Caco-2 (cell line): ENCODE measurements at places on chromosomes 6 and 20. TPM values are rescaled to one million over a fixed set of nuclear protein-coding genes. Genes with fewer than 3 reads are reported as not detected.

- no peak overlapping the region for H3K4me3 ChIP-seq
- no peak for DNase-seq
- H3K4me1 ChIP-seq: no peaks in the 10 kb centered on the region
- no peaks in the 10 kb centered on the region; the same call in 1 of the 2 replicates for H3K36me3 ChIP-seq
Observed at GRCh38 chr6:110609101-110609500, 132.7 kb upstream of the SLC22A16 start.

DNA sequence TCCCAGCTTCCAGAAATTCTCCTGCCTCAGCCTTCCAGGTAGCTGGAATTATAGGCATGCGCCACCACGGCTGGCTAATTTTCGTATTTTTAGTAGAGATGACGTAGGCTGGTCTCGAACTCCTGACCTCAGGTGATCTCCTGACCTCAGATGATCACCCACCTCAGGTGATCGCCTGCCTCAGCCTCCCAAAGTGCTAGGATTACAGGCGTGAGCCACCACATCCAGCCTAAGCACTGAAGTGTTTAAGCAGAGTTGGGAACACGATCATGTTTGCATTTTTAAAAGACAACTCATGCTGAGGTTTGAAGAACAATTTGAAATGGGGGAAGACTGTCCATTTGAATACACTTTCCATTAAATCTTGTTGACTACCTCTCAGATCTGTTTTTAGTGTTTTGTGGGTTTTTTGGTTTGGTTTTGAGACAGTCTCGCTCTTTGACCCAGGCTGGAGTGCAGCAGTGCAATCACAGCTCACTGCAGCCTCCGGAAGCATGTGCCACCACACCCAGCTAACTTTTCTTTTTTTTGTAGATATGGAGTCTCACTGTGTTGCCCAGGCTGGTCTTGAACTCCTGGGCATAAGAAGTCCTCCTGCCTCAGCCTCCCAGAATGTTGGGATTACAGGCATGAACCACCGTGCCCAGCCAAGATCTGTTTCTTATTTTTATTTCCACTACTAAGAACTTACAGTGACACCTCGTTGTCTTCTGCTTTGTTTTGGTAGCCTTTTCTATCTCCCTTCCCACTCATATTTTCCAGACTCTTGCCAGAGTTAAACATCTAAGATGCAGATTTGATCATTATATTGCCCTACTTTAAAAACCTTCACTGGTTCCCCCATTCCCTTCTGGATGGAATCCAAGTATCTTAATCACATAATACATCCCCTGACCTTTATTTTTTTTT is 5.5 kb downstream of the CASP8AP2 start:
- H3K4me1 ChIP-seq: no peaks in the 10 kb centered on the region
- H3K27me3 ChIP-seq: no peaks in the 10 kb centered on the region
- DNase-seq: no peak
- H3K36me3 ChIP-seq: no peaks in the 10 kb centered on the region
- no peak overlapping the region for H3K27ac ChIP-seq

DNA sequence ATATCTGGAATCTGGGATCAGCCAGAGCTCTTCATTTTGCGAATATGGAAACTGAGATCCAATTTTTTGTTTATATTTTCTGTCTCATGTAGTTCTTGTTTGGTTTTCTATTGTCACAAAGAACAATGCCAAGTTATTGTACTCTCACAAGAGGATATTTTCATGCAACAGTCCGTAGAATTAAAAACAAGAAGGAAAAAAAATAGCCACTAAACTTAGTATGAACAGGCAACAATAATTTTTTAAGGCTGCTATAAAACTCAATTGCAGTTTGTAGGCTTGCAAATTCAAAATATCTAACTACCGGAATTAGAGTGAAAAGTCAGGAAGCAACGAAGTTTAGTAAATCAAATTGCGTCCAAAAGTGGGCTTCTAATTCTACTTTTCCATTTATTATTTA is 1.2 kb downstream of the POPDC3 start:
- no peak overlapping the region for H3K27ac ChIP-seq
- H3K4me1 ChIP-seq: no peaks in the 10 kb centered on the region
- H3K36me3 ChIP-seq: no peaks in the 10 kb centered on the region
- H3K27me3 ChIP-seq: no peaks in the 10 kb centered on the region; the same call in 1 of the 2 replicates

GRCh38 chr20:46631212-46631869 is 19.9 kb downstream of the SLC13A3 start:
- no peaks in the 10 kb centered on the region for H3K36me3 ChIP-seq
- peaks cover 12% of the 10 kb centered on the region for H3K4me1 ChIP-seq
- H3K4me3 ChIP-seq: no peak overlapping the region
- DNase-seq: peak; percentile 46
- H3K27ac ChIP-seq: no peak overlapping the region

Gene SFTA2
- total RNA-seq: 6.6 and 9.6 TPM in 2 replicates

Gene COL11A2
- 1.3 and 1.5 TPM in 2 replicates for total RNA-seq
